ENCODE measurements at places on chromosomes 13 and 19.
A peak's percentile ranks its signal among the peaks of the same experiment; 100 is the strongest.

DNA sequence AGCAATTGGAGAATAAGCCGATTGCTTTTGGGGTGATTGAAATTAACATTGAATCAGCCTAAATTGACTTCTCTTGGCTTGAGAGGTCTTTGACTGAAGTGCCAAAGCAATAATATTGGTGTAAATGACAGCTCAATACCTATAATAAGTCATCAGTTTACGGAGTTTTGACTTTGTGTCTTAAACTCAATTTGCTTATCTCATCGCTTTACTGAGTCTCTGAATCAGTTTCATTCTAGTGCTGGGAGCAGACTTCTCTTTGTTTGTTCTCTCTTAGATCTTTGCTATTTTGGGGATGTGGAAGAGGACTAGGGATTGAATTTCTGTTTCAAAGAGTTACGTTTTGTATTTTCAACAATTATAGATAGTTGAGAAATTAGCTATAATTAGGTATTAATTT lies 7.1 kb downstream of the RFC3 start:
- DNase-seq, result no peak

DNA sequence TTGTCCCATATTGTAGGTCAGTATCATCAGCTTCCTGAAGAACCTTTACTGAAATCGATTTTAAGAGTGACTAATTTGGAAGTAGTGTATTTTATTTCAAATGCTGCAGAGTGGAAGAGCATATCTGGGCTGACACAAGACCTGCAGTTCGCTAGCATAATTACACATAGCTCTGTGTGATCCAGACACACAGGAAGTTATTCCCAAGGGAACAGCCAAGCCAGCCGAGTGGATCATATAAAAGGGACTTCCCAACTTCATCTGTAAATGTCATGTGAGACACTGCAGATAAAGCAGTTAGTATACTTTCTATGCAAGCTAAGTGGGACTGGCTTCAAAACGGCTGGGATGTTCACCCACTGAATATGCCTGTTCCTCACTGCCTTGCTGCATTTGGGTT lies 760.4 kb downstream of the SLITRK1 start:
- DNase-seq, result no peak

- DNase-seq, result no peak
Measured at GRCh38 chr13:46896341-46897137, at the start of gene HTR2A. TSS of gene HTR2A (minus strand) at chr13:46897053. CDS start at chr13:46895906, 1,147 bp downstream.

GRCh38 chr19:13699786-13700185 lies 64.5 kb upstream of the MRI1 start:
- no peak for DNase-seq

DNA sequence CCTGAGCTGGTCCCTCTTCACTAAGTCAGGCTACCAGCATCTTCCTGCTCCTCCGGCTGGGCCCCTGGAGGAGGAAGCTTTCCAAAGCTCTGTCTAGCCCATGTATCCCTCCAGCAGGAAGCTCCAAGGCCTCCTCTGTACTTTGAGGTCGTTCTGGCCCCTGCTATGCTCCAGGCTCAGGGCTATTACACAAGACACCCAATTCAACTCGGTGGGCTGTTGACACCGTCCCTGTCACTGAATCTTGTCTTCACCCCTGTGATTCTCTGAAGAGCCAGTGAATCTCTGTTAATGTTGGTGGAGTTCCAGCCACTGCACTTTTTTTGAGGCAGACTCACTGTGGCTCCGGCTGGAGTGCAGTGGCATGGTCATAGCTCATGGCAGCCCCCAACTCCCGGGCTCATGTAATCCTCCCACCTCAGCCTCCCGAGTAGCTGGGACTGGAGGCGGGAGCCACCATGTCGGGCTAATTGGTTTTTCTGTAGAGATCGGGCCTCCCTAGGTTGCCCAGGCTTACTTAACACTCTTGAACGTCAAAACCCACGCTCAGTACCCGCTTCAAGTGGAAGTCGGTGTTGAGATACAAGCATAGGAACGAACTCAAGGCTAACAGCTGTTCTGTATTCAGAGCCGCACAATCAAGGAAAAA lies 512 bp upstream of the REX1BD start:
- no peak for DNase-seq

DNA sequence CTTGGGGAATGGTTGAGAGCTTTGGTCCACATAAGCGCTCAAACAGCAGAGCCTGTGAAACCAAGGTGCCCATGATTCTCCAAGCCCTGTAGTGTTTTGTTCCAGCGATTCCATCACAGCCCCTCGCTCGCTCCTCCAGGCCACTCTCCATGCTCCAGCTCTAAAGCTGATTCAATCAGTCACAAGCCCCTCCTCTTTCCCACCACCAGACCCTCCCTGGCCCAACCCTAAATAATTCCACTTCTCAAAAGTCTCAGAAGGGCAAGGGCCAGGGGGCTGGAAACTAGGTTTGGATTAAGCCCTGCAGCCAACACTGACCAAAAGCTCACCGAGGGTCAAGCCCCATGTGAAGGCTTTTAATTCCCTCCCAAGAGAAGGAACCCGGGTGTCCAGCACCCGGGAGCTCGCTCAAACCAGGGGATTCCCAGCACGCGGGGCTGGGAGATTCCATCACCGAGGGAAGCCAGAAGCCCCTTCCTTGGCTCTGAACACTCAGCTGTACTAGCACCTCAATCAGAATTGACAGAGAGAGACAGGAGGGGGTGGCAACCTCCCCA lies 1.5 kb downstream of the ZNF296 start:
- no peak for DNase-seq

DNA sequence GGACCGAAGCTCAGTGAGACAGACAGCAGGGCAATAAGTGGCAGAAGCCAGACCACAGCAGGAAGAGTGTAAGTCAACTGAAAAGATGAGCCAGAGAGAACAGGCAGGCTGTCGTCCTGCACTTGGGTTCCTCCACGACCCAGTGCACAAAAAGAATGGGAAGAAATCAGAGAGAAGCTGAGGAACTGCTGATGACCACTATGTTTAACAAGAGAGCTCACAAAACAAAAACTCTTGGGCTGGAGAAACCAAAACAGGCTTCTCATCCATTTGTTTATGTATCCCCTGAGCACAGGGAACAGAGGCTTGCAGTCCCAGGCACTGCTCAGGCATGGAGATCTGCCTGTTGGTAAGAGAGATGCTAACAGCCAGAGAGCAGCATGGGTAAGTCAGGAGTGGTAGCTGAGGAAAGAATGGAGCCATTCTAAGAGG lies 14.0 kb downstream of the AKAP8L start:
- no peak for DNase-seq

DNA sequence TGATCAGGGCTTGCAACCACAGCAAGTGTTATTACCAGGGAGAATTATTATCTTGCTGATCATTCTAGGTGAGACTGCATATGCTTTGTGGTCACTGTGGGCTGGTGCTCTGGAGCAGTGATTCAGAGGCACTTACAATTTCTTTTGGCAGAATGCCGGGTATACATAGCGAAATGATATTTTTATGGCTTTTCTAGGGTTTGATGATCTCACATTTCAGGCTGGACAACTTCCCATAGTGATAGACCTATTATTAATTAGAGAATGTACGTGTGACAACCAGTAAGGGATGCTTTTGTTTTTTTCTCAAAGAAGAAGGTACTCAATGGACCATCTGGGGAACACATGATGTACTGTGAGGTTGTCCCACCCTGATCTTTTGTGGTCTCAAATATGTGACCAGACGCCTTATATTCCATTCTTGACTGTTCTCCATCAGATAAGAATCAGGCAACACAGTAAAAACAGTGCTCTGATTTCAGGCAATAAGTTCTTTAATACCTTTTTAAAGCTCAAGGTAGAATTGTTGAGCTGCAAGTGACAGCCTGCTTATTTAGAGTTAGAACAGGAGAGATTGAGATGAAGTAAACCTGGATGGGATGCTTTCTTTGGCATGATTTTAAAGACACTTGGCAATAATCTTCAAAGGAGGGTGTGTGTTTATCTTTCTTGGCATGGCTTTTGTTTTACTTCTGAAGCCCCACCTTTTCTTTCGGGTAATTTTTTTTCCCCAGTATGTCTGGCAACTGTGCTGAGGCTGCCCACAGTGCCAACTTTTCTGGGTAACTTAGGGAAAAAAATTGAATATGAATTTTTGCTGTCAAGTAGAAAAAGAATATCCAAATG lies 27.4 kb upstream of the SCEL start:
- DNase-seq, result no peak

- DNase-seq, result no peak
Measured at GRCh38 chr19:6772866-6773322, 386 bp downstream of the VAV1 start.

DNA sequence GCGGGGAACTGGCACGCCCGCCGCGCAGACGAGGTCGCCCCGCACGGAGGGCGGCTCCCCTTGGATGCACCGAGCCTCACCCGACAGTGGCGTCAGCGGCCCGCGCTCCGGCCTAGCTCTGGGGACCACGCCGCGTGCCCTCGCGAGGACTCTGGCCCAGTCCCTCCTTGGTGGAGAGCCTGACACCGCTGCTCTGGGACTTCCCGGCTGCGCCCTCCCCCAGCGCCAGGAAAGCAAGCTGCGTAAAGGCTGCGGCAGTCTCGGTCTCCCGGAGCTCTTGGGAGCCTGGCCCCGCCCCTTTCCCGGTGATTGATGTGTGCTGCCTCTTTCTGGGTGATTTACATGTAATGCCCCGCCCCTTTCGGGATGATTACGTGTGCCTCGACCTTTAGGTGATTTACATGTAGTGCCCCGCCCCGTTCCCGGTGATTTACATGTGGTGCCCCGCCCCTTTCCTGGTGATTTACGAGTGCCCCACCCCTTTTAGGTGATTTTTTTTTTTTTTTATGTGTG lies at the start of gene LENG9:
Gene LENG9 (minus strand): TSS at position 248 of the 513 bp plus-strand sequence. CDS start 252 bp downstream, outside the sequence.
- DNase-seq, result peak; percentile 91

- DNase-seq, result peak; percentile 52
Measured at GRCh38 chr13:114110091-114110829, 22.2 kb downstream of the RASA3 start.

DNA sequence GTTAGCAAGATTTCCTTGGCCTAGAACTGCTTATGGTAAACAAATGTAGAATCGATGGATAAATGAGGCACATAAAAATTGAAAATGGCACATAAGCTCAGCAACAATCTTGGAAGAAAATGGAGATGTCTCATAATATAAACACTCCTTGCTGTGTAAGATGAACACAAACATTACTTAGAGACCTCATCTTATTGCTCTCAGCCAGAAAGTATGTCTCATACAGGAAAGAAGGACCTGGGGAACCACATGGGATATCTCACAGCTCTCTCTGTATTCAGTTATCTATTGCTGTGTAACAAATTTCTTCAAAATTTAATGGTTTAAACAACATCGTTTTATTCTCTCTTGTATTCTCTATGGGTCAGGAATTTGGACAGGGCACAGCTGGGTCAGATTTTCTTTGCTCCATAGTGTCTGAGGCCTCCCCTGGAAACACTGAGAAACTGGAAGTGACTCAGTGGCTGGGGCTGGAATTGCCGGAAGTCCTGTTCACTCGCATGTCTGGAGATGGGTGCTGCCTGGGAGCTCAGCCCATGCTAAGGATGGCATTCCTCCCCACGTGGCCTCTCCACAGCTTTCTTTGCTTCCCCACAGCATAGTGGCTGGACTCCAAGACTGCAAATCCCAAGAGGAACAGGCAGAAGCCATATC lies 105.1 kb downstream of the NUFIP1 start:
- DNase-seq, result no peak

DNA sequence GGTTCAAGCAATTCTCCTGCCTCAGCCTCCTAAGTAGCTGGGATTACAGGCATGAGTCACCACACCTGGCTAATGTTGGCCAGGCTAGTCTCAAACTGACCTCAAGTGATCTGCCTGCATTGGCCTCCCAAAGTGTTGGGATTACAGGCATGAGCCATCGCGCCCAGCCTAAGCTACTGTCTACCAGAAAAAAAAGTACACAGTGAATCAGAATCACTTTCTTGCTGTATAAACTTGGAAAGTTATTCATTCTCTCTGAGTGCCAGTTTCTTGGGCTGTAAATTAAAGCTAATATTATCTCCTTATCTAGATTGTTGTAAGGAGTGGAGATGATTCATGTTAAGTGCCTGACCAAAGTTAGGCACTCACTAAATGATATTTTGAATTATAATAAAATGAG lies 242.8 kb downstream of the ENOX1 start:
- no peak for DNase-seq

- no peak for DNase-seq
Measured at GRCh38 chr13:26517936-26518335, 39.5 kb upstream of the WASF3 start.

GRCh38 chr19:13984875-13985741 lies 21.0 kb downstream of the RFX1 start:
- no peak for DNase-seq

DNA sequence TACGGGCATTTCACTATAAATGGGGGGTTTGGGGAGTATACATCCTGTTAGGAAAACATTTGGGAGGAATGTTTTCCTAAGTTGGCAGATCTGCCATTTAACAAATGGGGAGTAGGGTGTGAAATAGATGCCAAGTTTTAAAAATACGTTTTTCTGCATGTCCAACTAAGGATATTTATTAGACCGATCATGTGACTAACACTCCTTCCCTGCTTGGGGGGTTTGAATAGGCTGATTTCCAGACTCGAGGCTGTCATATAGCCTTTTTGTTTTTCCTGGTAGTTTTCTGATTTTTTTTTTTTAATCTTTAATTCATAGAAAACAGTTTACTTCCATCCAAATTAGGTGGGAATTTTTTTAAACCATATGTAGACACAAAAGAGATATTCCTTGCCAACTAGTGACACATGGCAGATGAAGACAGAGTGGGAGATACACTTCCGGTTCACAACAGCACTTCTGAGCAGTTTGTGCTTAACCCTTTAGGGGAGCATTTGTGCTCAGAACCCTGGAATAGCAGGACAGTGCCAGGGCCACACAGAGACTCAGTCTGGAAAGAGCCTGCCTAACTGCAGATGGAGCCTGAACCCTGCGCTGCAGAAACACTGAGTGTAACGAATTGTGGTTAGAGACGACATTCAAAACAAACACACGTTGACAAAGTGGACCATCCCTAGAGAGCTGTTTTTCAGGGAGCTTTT lies 5.6 kb upstream of the GATAD2A start:
- no peak for DNase-seq

DNA sequence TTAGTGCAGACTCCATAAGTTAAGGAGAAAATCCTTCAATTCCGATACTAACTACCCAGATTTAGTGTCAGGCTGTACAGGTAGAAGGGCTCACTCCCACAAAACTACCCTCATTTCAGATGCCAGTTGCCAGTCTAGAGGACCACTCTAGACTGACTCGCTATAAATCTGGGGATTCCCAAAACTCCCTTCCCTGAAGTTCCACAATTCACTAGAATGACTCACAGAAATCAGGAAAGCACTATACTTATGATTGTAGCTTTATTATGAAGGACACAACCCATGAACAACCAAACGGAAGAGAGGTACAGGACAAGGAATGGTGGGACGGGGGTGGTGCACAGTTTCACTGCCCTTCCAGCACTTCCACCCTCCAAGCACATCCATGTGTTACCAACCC lies 321.2 kb downstream of the DIAPH3 start:
- DNase-seq, result no peak

DNA sequence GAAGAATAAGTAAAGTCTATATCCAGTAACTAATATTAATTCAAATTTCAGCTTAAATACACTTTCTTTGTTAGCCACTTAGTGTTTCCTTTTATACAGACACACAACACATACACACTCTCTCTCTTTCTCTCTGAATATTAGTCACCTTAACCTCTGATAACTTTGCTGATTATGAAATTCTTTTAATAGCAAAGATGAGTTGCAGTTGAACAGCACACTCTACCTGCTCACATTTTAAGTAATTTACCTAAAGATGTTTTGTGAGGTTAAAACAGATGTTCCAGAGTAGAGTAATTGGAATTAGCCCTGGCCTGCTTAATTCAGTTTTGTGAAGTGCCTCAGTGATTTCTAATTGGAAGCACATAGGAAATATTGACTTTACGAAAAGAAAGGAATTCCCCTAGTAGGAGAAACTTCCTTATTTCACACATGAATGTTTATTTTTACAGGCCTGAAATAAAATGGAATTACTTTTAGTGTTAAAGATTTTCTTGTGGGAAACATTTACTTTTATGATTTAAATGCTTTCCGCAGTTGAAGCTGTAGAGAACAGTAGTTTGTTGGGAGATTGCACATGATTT lies 184.3 kb downstream of the MYO16 start:
- no peak for DNase-seq

All from activated CD8-positive, alpha-beta memory T cell treated with anti-CD3 and anti-CD28 coated beads for 4 hours (primary cell).